ENCODE measurements at places on chromosomes 3 and 15.

DNA sequence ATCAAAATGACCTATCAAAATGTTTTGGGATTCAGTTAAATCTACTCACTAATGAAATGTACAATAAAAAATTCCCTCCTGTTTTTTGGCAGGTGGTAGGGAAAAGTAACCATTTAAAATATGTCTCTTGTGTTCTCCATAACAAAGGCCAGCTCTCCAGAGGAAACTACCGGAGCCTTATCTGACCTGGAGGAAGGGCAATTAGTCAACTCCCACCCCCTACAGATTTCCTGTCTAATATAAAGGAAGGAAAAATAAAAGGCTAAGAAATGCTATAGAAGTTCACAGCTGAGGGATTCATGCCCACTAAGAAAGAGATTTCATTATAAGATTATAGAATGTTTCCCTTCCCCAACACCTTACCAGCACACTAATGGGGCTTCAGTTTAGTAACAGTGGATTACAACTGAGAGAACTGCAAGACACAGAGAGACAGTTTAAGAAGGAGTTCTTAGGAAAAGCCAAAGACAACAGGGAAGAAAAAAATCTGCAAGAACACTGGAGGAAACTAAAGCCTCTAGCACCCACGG lies 376.5 kb upstream of the KCNMB2 start:
- no peak for DNase-seq

DNA sequence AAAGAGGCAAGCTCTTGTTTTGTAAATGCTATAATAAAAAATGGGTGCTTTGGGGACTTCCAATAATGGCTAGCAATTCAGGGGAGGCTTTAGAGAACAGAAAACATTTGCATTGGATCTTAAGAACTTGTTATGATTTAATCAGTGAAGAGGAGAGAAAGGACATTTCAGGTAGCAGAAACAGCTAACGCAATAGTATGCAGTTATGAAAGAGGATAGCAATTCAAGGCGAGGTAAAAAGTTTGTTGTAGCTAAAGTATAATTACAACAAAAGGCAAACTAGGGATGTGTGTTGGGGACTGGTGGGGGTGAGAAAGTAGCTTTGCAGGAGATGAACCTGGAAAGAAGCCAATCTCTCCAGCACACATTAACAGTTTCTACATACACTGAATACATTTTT lies 558.7 kb upstream of the SEMA6D start:
- DNase-seq, result no peak

- peak; percentile 100 for DNase-seq
These were observed at the start of gene ARRDC4 for GRCh38 chr15:97960364-97961066. ARRDC4 (plus strand) TSS chr15:97960703; CDS start chr15:97960862, 159 bp downstream.

DNA sequence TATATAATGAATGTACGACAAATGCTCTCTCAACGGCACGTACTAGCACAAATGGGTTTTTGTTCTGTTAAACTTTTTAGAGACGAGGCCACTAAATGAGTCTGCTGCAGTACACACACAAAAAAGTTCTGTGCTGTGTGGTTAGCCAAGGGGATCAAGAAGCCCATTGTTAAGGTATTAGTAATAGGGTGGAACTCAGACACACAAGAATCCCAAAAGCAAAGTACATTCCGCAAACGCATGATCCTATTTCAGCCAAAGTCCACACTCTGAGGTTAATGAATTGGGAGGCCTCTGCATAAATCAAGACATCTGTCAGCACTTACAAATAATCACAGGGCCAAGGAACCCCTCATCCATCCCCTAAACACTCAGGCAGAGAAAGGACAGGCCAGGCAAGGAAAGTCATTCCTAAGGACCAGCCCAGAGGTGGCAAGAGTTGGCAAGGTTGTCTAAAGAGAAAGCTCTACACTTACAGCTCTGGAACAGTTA lies 12.1 kb downstream of the OSBPL10 start:
- no peak for DNase-seq

GRCh38 chr3:130565224-130565623 lies 48.2 kb downstream of the COL6A6 start:
- no peak for DNase-seq

GRCh38 chr3:31903686-31904431 lies 77.2 kb downstream of the OSBPL10 start:
- DNase-seq, result no peak

DNA sequence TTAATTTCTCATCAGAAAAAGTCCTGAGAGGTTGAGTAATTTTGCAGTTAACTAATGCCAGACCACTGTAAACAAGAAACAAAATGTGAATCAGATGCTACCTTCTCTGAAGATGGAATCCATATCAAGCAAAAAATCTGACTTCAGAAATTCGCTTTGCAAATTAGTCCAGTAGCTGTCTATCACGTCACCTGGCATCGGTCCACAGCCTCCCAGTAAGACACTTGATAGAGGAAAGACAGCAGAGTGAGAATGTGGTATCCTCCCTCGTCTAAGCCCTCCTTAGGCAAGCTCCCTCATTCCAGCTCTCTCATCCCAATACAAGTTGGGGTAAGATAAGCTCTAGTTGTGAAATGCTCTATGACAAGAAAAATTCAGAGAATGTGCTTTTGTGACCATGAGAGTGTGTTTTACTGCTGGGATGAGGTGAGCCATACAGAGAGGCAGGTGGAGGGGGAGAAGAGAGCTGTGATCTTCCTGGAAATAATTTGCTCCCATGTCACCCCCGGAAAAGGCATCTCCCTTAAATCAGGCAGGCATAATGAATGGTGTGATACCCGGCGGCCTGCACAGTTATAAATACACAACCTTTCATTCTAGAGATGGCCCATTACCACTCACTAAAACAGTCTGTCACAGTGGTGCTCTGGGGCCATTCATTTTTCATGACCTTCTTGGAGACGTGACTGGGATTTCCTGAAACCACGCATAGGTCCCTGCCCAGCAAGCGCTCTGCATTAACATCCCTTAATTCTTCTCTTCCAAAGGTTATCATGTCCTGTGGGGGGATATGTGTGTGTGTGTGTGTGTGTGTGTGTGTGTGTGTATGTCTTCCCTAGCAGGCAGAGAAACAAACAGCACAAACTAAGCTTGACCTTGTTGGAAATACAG lies 602.0 kb upstream of the KCNMB2 start:
- no peak for DNase-seq

DNA sequence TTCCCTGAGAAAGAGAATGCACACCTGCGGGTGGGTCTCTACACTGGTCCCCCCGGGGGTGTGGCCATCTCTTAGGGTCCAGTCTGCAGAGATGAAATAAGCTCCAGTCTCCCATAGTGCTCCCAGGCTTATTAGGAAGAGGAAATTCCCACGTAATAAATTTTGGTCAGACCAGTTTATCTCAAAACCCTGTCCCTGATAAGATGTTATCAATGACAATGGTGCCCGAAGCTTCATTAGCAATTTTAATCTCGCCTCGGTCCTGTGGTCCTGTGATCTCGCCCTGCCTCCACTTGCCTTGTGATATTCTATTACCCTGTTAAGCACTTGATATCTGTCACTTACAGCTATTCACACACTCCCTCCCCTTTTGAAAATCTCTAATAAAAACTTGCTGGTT lies 46.8 kb downstream of the OR5H15 start:
- DNase-seq, result no peak

- DNase-seq, result no peak
These were observed 1.9 kb upstream of the ICE2 start for GRCh38 chr15:60480888-60481287.

GRCh38 chr3:4754180-4755086 lies 224.8 kb upstream of the BHLHE40 start:
- DNase-seq, result no peak

DNA sequence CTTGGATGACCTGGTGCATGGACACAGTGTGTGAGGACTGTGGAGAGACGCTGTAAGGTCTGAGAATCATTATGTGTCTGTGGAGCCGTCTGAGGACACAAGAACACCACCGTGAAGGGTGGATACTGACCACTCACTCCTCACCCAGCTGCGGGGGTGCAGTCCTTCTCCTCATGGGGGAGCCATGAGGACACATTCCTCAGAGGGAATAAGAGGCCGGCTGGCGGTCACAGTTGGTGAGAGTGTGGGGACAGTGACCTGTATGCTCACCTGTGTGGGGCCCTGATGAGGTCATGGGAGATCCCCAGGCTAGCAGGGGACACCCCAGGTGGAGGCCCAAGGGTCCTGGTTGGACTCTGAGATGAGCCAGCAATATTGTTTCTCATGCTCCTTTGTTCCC lies 2.5 kb upstream of the TRPM1 start:
- DNase-seq, result no peak

DNA sequence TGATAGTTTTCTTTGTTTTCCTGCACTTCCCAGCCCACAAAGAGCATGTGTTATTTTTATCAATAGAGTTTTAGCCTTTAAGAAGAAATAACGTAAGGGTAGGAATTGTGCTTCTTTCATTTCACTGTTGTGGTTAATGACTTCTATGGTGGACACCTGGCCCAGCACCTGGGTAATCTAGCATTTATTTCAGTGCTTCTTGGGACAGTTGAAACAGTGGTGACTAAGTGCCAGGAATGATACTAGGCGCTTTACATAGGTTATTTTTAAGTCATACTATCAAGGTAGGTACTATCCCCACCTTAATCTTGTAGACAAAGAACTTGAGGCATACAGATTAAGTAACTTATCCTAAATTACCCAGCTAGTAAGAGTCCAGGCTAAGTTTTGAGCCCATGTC lies 243.8 kb downstream of the SOX2 start:
- no peak for DNase-seq

DNA sequence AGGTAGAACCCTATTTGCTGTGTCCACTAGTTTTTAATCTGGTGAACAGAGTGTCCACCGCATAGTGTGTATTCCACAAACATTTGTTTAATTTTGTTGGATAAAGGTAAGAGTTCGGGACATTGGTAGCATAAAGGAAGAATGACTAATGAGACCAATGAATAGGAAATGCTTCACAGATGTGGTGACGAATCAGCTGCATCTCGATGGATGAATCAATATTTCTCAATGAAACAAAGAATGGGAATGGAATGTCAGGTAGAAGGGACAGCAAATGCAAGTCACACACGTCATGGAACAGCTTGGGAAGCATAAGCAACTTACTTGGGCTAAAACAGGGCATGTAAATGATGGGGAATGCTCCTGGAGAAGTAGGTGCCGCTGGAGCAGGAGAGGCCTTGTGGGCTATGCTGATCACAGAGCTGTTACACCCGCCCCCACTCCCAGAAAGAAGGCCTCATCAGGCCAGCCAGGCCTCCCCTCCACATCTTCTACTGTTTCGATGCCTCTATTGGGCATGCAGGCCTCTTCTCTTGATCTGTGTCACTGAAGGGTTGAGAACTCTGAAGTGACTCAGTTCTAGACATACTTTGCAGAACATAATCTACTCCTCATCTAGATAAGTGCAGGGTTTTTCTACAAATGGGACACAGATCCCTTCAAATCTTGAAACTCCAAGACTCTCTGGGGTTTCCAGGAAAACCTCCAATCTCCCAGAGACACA lies 120.0 kb upstream of the GADL1 start:
- no peak for DNase-seq

DNA sequence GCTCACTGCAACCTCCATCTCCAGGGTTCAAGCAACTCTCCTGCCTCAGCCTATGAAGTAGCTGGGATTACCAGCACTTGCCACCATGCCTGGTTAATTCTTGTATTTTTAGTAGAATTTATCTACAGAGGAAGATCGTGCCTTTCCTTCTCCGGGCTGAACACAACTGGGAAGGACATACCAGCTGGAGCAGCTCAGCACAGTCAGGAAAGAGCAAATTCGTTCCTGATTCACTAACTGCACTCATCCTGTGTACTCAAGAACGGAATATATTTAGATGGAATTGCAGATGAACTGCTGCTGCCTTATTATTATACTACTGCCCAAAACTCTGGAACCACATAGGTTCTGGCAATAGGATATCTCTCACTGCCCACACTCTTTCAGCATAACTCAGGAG lies 27.1 kb upstream of the P4HTM start:
- no peak for DNase-seq

DNA sequence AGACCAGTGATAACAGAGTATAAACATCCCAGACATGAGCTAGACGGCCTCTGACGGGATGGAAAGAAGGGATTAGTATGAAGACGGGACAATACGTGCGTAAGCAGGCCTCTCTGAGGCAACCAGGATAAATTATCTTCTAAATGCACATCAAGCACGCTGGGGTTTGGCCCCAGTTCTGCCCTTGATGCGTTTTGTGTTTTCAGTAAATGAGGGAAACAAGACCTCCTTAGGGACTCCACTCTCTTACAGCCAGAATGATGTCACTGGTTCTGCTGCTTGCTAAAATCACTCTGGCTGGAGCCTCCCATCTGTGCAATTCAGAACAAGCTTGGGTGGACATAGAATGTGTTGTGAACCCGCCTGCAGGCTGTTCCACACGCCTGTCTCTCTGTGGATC lies 156.0 kb upstream of the MCTP2 start:
- DNase-seq, result no peak

- DNase-seq, result no peak
These were observed 1.9 kb upstream of the VWA5B2 start for GRCh38 chr3:184227481-184227935.

- no peak for DNase-seq
These were observed 168.3 kb downstream of the NEK10 start for GRCh38 chr3:27200721-27201489.

DNA sequence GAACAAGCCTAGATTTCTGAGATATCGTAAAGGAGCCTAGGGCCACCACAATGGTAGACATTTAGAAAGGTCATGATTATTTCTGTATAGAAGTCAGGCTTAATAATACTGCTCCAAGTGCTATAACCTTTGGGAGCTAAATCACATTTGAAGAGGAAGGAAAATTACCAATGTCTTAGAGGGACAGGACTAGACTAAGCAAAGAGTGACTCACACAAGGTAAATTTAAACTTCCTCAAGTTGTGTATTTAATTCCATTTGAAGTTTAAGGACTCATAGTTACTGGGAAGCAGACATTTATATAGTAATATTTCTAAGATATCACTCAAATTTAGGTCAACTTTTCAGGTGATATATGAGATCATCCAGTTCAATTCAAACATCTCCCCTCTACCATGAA lies 227.6 kb upstream of the MME start:
- no peak for DNase-seq

DNA sequence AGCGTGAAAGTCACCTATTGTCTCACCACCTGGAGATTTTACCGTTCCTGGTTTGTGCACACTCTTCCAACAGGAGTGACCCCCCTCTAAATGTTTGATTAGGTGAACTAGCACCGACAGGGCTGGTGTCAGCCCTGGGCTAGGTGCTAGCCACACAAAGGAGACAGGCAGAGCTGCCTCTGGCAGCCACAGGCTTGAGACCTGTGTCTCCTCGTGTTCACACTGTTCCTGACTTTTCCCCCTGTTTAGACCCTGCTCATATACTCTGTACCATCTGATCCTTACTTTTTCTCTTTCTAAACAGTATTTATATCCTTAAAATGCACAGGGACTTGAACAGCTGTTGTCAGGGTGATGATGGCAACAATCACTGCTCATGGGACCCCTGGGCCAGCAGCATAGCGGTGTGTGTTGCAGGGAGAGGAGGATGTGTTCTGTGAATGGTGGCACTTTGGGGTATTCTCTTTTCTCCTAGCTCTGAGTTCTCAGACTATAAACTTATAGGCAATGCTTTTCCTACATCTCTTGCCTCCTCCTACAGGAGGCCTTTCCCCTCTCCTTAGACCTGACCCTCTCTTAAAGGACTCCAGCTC lies 5.5 kb downstream of the CD80 start:
- no peak for DNase-seq
